ENCODE measurements at places on chromosomes 11 and 22.

- DNase-seq, result no peak
These were observed 22.6 kb upstream of the SOX6 start for GRCh38 chr11:16378906-16379305.

DNA sequence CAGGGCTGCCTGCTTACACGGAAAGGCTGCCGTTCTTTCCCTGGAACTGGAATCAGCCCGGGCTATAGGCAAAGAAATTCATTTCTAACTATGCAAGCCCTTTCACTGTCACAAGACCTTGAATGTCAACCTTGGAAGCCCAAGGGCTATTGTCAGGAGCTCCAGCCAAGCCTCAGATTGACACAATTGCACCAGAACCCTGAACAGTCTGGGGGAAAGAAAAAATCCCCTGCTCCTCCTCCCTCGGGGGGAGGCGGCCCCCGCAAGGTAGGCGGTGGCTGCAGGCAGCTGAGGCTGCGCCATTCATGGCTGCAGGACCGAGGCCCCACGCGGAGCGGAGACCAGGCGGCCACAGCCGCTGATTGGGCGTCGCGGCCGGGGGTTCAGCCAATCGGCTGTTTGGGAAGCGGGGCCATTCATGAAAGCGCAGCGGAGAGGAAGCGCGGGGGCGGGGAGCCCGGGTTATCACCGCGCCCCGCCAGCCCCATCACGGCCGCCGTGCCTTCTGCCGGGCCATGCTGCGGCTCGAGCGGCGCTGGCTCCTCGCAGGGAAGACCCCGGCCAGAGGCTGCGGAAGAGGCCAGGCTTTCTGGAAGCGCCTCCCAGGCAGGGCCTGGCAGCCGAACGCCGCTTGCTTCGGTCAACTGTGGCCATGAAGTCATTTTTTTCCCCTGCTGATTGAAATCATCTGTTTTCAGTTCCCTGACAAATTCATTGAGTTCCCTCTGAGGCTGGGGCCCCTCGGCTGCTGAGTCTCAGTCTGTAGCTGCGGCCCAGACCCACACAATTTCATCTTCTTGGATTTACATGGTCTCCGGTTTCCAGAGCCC is 38.1 kb upstream of the LINC01488 start:
- no peak for DNase-seq

DNA sequence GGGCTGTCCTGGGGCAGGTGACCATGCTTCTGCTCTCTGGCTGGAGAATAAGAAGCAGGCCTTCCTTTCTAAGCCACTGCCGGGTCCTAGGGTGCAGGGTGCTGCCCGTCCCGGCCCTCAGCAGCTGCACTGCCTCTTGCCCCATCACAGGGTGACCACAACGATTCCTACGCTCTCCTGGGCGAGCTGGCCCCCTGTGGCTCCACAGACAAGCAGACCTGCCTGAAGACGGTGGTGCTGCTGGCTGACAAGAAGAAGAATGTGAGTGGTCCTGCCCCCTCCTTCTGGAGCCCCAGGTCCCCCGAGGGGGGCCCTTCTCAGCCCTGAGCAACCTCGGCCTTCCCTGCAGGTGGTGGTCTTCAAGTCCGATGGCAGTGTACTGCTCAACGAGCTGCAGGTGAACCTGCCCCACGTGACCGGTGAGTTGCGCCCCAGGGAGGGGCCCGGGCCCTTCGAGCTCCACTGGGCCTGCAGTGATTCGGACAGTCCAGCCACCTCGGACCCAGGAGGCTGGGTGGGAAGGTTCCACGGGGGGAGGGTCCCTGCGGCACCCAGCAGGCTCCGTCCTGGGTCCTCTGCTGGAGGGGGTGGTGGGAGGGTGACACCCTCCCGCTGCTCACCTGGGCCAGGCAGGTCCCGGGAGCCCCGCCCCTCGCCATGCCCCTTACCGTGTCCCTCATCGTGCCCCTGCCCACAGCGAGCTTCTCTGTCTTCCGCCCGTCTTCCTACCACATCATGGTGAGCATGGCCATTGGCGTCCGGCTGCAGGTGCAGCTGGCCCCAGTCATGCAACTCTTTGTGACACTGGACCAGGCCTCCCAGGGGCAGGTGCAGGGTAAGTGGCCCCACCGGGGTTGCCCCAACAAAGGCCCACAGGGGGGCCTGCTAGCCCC is 8.3 kb downstream of the MUC2 start:
- no peak for DNase-seq

GRCh38 chr11:109130910-109131309 is 291.1 kb upstream of the C11orf87 start:
- no peak for DNase-seq

GRCh38 chr11:48094643-48095339 is 114.4 kb downstream of the PTPRJ start:
- no peak for DNase-seq

GRCh38 chr11:130655300-130655699 is 206.9 kb downstream of the ADAMTS15 start:
- DNase-seq, result no peak

Data from OCI-LY7 (cell line).